ENCODE measurements at places on chromosomes 12 and 14.

DNA sequence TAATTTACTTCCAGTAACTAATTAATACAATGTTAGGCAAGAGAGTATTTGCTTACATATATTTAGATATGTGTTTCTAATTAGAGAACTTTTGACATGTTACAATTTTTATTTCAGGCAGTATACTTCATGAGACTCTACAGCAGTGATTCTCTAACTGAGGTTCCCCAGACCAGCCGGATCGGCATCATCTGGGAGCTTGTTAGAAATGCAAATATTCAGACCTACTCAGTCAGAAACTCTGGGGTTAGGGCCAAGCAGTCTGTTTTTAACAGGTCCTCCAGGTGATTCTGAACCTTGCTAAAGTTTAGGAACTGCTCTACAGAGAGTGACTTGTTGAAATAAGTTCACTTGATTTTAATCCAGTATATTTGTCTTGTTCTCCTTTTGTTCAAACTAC lies 46.5 kb downstream of the ARID2 start:
- DNase-seq = no peak

DNA sequence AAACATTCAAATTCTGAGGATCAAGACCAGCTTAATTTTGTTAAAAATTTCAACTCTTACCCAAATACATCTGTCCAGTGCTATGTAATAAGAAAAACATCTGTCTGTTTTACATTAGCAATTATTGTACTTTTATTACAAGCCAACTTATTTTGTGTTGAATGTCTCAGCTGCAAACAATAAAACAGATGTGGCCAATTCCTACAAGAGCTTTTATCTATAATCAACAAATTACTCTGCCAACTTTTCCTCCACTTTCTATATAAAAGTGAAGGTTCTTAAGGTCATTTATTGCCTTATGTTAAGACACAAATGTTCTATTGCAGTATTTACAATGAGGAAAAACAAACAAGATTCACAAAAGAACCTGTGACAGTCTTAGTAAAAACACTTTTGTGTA lies 72.7 kb downstream of the NOVA1 start:
- DNase-seq = no peak

GRCh38 chr12:74689071-74689655 lies 151.5 kb downstream of the ATXN7L3B start:
- no peak for DNase-seq

DNA sequence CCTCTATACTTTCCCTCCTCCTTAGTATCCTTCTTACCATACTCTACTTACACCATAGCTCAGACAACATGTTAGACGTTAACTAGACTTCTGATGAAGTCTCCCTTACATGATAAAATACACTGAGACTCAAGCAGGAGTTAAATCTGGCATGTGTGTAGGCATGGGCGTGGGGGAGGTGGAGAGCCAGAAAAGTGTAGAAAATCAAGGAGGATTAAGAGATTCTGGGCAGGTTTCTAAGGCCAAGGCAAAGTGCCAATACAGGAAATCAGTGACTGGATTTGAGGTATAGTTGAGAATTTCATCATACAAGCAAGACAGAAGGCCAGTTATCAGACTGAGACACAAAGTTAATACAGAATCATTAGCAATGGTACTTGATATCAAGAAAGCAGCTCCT lies 37.4 kb downstream of the EPS8 start:
- DNase-seq = no peak

DNA sequence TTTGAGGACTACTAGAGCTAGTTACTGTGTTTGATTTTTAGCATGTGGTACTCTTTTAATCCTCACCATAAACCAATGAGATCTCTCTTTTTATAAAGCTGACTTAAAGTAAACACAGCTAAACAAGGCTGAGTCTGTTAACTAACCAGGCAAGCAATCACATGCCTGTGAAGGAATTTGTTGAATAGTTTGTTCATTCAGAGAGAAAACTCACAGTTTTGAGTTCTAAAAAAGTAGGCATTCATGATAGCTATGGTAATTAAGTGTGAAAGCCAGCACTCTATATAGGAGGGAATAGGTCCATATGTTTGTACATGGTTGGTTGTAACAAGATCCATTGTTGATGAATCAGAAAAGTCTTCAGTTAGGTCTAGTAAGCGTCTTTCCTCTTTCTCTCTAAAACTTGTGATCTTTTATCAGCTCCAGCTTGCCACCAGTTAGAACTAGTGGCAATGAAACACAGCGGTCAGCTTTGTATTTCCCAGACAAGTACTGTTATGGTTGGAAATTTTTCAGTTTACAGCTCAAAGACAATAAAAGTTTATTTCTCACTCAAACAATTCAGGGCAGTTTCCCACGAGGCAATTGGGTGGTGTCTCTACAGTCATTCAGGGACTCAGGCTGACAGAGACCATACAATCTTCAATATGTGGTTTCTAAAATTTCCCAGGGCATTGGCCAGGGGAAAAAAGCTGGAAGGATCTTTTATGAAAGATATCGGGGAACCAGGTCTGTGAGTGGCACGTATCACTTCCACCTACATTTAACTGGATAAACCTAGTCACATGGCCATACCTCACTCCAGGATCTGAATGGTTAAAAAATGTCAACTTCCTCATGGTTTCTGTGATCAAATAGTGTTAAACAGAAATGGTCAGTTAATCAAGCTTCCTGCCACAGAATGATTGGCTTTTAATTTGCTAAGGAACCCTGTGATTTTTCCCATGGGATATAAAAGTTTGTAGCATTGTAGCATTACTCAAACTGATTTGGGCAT lies 203.1 kb downstream of the KIF21A start:
- DNase-seq = no peak
